ENCODE measurements at places on chromosomes 3 and 15.

DNA sequence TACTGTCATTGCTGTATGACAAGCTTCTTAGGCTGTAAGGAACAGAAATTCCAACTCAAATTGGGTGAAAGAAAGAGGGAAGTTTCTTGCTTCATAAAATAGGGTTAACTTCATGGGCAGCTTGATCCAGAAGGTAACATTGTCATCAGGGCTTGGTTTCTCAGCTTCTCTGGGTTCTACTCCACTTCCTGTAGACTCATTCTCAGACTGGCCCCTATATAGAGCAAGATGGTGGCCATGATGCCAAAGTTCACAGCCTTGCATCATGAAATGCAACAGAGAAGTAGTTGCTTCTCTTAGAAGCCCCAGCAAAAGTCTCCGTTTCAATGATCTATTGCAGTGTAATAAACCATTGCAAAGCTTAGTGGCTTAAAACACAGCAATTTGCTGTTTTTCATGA is 33.6 kb downstream of the TMEM40 start:
- H3K27me3 ChIP-seq, result peaks cover 18% of the 10 kb centered on the region
- no peaks in the 10 kb centered on the region for H3K36me3 ChIP-seq
- peaks cover 14% of the 10 kb centered on the region for H3K4me1 ChIP-seq
- no peak overlapping the region for H3K27ac ChIP-seq
- H3K4me3 ChIP-seq, result no peak overlapping the region

DNA sequence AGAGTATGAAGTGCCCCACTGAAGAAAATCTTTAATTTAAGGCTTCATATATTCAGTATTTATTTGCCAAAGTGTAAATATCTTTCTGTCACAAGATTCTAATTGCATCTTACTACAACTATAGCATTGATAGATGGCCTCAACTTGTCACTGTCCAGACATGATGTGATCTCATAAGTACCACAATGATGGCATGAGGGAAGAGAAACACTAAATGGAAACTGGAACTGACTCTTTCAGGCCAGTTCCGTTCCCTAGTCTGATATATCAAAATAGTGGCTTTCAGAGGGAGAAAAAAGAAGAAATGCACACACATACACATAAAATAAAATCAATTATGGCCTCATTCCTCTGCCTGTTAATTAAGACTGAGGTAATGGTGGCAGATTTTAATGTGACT is 615.7 kb downstream of the TBL1XR1 start:
- H3K36me3 ChIP-seq, result no peaks in the 10 kb centered on the region
- DNase-seq, result no peak
- no peak overlapping the region for H3K27ac ChIP-seq
- H3K27me3 ChIP-seq, result no peaks in the 10 kb centered on the region
- H3K4me3 ChIP-seq, result no peak overlapping the region

GRCh38 chr3:64935971-64936370 is 248.2 kb upstream of the ADAMTS9 start:
- H3K4me1 ChIP-seq, result no peaks in the 10 kb centered on the region
- H3K27me3 ChIP-seq, result no peaks in the 10 kb centered on the region
- no peak for DNase-seq
- no peak overlapping the region for H3K4me3 ChIP-seq

DNA sequence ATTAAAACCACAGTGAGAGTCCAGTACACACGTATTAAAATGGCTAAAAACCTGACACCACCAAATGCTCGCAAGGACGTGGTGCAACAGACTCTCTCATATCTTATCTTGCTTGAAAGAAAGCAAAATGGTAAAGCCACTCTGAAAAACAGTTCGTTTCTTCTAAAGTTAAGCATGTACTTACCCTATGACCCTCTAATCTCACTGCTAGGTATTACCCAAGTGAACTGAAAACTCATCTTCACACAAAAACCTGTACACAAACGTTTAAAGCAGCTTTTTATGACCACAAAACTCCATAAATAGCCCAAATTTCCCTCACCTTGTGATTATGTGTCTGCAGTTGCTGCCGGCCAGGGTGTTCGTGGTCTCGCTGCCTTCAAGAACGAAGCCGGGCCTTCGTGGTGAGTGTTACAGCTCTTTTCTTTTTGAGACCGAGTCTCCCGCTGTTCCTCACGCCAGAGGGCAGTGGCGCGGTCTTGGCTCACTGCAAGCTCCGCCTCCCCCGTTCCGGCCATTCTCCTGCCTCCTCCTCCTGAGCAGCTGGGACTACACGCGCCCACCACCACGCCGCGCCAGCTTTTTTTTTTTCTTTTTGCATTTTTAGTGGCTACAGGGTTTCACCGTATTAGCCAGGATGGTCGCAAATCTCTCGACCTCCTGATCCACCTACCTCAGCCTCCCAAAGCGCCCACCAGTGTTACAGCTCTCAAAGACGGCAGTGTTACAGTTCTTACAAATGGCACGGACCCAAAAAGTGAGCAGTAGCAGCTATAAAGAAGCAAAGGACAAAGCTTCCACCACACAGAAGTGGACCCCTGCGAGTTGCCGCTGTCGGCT is 165.4 kb downstream of the TJP1 start:
- H3K4me1 ChIP-seq, result no peaks in the 10 kb centered on the region
- no peaks in the 10 kb centered on the region for H3K27me3 ChIP-seq
- DNase-seq, result no peak
- H3K27ac ChIP-seq, result no peak overlapping the region
- no peak overlapping the region for H3K4me3 ChIP-seq

DNA sequence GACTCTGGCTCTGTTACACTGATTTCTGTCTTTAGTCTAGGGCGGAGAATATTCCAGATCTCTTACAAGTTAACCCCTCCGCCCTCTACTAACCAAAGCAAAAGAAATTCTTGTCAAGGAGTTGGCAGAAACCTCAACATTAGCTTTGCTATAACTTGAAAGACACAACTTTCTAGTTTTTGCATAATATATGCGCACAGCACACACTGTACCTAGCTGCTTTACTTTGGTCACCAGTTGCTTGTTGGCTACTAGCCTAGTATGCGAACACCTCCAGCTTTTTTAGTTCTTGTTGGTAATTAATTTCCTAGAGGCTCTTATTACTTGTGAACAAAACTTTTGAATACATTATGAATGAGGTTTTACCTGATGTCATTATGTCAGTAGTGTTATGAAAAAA is 348.8 kb upstream of the C2CD4B start:
- peaks cover 29% of the 10 kb centered on the region for H3K27me3 ChIP-seq
- H3K4me1 ChIP-seq, result no peaks in the 10 kb centered on the region
- no peak overlapping the region for H3K27ac ChIP-seq
- DNase-seq, result no peak
- no peaks in the 10 kb centered on the region for H3K36me3 ChIP-seq

DNA sequence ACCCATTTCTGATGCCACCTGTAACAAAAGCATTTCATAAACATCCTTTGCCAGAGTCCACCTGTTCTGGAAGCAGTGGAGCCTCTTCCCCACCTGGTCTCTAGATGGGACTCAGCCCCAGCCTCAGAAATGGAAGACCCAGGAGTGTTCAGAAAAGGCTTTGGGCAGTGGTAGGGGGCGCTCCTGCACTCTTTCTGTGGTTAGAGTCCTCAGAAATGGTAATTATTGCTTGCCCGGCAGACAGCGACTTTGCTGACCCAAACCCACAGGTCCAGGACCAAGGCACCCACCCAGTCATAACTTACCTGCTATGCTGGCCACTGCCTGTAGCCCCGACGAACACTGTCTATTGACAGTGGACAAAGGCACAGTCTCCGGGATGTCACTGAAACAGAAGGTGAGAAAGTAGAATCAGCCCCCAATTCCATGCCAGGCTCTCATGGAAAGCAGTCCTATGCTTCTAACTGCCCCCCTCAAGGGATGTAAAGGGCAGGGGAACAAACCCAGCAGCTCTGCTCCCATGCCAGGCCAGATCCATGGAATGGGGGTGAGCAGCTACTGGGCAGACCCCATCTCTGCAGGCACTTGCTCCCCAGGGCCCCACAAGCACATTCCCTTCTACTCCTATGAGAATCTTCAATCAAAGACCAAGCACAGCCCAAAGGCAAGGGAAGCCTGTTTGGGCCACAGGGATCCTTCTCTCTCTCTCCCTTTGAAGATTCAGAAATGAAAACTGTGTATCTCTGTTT is 5.1 kb downstream of the ACAA1 start:
- no peaks in the 10 kb centered on the region for H3K27me3 ChIP-seq
- H3K4me1 ChIP-seq, result peaks cover 26% of the 10 kb centered on the region
- no peak overlapping the region for H3K4me3 ChIP-seq
- H3K36me3 ChIP-seq, result peaks cover 11% of the 10 kb centered on the region

DNA sequence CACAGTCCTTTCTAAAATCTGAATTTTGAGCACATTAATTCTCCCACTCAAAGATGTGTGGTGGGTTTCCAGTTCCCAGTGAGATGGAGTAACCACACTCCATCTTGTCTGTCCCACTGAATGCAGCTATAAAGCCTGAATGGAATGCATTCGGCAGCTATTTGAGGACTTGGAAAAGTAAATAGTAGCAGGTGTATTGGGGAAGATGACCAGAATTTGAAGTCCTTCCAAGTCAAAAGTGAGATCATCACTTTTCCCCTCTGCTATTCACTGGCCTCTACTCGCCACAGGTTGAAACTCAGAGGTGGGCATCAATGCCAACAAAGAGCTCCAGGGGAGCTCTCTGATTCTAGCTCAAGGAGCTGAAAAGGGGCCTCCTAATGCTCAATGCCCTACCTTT is 8.1 kb upstream of the GNB5 start:
- H3K27ac ChIP-seq, result no peak overlapping the region
- no peak for DNase-seq
- H3K36me3 ChIP-seq, result no peaks in the 10 kb centered on the region
- H3K4me1 ChIP-seq, result no peaks in the 10 kb centered on the region

DNA sequence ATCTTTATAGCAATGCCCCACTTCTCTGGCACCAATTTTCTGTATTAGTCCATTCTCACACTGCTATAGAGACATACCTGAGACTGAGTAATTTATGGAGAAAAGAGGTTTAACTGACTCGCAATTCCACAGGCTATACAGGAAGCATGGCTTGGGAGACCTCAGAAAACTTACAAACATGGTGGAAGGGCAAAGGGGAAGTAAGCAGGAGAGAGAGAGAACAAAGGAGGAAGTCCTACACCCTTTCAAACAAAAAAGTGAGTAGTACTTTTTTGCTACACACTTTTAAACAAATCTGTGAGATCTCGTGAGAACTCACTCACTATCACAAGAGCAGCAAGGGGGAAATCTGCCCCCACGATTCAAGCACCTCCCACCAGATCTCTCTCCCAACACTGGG is 67.8 kb upstream of the ZBED2 start:
- H3K27ac ChIP-seq, result no peak overlapping the region
- peaks cover 8% of the 10 kb centered on the region for H3K36me3 ChIP-seq
- peaks cover 13% of the 10 kb centered on the region for H3K4me1 ChIP-seq

- peak overlapping the region; percentile 90 for H3K4me3 ChIP-seq
- no peaks in the 10 kb centered on the region for H3K27me3 ChIP-seq
- H3K4me1 ChIP-seq, result peaks cover 52% of the 10 kb centered on the region
- peak; percentile 35 for DNase-seq
Observed at GRCh38 chr3:51391566-51392354, 675 bp downstream of the RBM15B start.

- peak overlapping the region; percentile 90 for H3K27ac ChIP-seq
- H3K27me3 ChIP-seq, result peaks cover 6% of the 10 kb centered on the region
- H3K4me3 ChIP-seq, result peak overlapping the region; percentile 22
- no peak for DNase-seq
- H3K4me1 ChIP-seq, result peaks cover 18% of the 10 kb centered on the region
- no peaks in the 10 kb centered on the region for H3K36me3 ChIP-seq
Observed at GRCh38 chr15:60128710-60129109, 124.6 kb downstream of the FOXB1 start.

DNA sequence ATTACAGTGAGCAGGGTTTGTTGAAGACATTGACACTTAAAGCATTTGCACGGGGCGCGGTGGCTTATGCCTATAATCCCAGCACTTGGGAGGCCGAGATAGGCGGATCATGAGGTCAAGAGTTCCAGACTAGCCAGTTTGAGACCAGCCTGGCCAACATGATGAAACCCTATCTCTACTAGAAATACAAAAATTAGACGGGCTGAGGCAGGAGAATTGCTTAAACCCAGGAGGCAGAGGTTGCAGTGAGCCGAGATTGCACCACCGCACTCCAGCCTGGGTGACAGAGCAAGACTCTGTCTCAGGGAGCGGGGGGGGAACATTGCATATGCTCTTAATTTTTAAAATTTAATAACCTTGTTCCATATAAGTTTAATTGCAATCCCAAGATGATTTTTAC is 11.9 kb downstream of the STT3B start:
- no peaks in the 10 kb centered on the region for H3K27me3 ChIP-seq
- peaks cover 72% of the 10 kb centered on the region for H3K4me1 ChIP-seq
- H3K36me3 ChIP-seq, result no peaks in the 10 kb centered on the region
- no peak overlapping the region for H3K27ac ChIP-seq

GRCh38 chr3:183318877-183319276 is 65.8 kb downstream of the B3GNT5 start:
- H3K4me1 ChIP-seq, result no peaks in the 10 kb centered on the region
- DNase-seq, result no peak
- peaks cover 7% of the 10 kb centered on the region for H3K27me3 ChIP-seq
- H3K4me3 ChIP-seq, result no peak overlapping the region
- H3K36me3 ChIP-seq, result no peaks in the 10 kb centered on the region
- no peak overlapping the region for H3K27ac ChIP-seq

- no peak overlapping the region for H3K4me3 ChIP-seq
- H3K27ac ChIP-seq, result peak overlapping the region; percentile 41
- peaks cover 7% of the 10 kb centered on the region for H3K4me1 ChIP-seq
- peaks cover 25% of the 10 kb centered on the region for H3K36me3 ChIP-seq
Observed at GRCh38 chr3:52693071-52693470, 7.2 kb downstream of the GNL3 start.

- H3K4me3 ChIP-seq, result no peak overlapping the region
- DNase-seq, result no peak
- peaks cover 15% of the 10 kb centered on the region for H3K36me3 ChIP-seq
- H3K27ac ChIP-seq, result no peak overlapping the region
Observed at GRCh38 chr3:39415983-39416382, 9.5 kb downstream of the RPSA start.

DNA sequence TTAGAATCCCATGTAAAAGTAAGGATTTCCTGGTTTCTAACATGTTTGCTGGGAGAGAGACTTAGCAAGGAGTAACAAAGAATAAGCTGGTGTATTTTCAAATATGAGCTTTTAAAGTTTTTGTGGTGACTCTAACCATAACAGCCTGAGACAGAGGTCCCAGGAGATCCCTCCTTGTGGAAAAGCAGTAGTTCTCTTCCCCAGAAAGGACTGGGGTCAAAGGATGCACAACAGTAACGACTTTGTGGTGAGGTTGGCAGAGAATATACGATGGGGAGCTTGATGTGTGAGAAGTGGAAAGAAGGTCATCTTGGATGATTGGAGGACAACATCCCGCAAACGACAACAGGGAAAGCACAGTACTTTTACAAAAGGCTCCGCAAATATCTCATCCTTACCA is 38.2 kb downstream of the ABHD5 start:
- DNase-seq, result no peak
- H3K27ac ChIP-seq, result no peak overlapping the region
- no peaks in the 10 kb centered on the region for H3K27me3 ChIP-seq
- H3K4me3 ChIP-seq, result no peak overlapping the region
- H3K36me3 ChIP-seq, result no peaks in the 10 kb centered on the region

- peaks cover 1% of the 10 kb centered on the region for H3K36me3 ChIP-seq
- no peak for DNase-seq
- no peak within 1 kb of the TSS for H3K27ac ChIP-seq
- no peaks in the 10 kb centered on the region for H3K4me1 ChIP-seq
- H3K4me3 ChIP-seq, result no peak within 1 kb of the TSS
- no peaks in the 10 kb centered on the region for H3K27me3 ChIP-seq
Observed at GRCh38 chr3:94028093-94028837, at the start of gene STX19. Gene STX19, minus strand, starts transcription at chr3:94028597. Its CDS starts 13,328 bp downstream, at chr3:94015269.

All from naive B cell (primary cell).